CD4-positive, alpha-beta T cell treated with Interleukin-6 at 100 ng/mL for 8 hours (primary cell): ENCODE measurements at places on chromosomes 13 and 19.

DNA sequence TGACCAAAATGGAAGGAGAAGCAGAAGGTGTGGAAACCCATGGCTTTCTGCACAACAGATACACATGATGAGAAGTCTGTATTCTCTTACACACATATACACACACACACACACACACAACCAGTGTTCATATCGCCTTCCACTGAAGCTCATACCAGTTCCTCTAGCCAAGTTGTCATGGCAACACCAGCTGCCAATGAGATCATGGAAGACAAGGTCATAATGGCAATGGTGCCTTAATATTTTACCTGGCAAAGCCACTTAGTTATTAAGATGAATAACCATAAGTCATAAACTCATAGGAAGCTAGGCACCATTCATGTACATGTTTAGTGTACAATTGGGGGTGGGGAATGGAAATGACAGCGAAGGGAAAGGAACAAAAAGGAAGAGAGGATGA is 2.6 kb upstream of the DHRS12 start:
- DNase-seq: no peak

- DNase-seq: peak; percentile 20
These were observed 8.3 kb downstream of the IFNL3 start for GRCh38 chr19:39236527-39236926.

DNA sequence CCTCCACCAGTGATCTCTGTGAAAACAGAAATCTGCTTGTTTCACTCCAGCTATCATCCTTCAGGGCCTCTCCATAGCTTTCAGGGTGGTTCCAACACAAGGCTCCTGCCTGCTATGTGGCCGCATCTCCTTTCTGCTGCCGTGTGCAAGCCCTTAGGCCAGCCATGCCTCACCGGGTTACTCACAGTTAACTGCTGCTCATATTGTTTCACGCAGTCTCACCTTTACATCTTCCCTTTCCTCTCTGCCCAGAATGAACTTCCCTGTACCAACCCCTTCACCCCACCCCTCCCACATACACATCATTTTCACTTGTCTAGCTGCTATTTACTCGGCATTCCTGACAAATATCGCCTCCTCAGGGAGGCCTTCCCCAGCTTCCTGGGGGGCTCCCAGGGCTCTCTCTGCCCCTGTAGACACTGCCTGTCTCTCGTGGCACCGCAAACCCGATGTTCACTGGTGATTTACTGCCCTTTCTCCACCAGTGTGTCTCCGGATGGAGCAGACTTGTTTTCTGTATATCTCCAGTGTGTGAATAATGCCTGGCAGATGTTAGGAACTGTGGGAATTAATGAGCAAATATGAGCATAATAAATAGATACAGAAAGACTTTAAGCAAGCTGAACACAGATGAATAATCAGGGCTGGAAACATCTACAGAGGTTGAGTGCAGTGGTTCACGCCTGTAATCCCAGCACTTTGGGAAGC is 39.3 kb upstream of the GPR183 start:
- no peak for DNase-seq

GRCh38 chr19:52734331-52734892 is 432 bp downstream of the ZNF611 start:
- peak; percentile 4 for DNase-seq

GRCh38 chr13:52599037-52599847 is 43.0 kb upstream of the HNRNPA1L2 start:
- DNase-seq: no peak

DNA sequence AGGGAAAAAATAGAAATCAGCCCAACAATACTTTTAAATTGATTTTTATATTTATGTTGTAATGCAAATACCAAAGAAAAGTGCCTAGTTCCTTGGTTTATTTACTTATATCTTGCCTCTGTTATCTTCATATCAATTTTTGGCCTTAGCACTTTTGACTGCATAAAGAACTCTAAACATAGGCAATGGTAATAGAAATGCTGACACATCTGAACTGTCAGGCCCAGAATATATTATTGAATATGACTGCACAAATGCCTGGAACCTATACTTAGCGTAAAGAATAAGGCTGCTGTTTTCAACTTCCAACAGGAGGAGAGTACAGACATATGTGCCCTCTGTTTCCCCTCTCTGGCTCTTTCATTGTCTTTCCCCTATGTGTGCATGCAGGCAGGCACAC is 91.1 kb downstream of the DNAJC15 start:
- DNase-seq: no peak

- no peak for DNase-seq
These were observed 139.4 kb downstream of the HS6ST3 start for GRCh38 chr13:96229356-96229755.

DNA sequence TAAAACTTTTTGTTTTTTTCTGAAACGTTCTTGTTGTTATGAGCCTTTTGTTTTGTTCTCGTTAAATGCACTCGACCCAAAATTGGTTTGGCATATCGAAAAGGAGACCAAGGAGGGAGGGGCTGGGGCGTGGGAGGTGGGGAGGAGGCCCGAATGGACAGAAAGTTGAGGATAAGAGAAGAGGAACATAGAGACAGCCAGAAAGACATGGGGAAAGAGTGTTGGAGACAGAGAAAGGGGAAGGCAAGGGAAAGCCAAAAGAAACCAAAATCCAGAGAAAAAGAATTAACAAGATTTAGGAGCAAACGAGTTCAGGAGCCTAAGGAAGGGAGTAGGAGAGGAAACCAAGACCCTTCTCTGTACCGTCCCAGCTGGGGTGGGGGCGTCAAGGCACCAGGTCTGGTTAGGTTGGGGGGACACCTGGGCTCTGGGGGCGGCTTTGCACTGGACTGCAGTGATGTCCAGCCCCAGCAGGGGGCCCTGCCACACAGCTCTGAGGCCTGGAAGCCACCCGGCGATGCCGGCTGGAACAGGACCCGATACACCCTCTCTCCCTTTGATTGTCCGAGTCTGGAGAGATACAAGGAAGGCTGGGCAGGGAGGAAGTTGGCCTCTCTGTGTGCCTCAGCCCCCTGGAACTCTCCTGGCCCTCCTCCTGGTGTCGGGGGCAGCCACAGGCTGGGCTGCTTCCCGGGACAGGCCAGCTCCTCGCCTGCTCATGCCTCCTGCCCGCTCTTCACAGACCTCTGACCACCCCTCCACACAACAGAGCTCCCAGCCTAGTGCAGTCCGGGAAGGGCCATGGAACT is 11.6 kb upstream of the ASF1B start:
- DNase-seq: peak; percentile 49

DNA sequence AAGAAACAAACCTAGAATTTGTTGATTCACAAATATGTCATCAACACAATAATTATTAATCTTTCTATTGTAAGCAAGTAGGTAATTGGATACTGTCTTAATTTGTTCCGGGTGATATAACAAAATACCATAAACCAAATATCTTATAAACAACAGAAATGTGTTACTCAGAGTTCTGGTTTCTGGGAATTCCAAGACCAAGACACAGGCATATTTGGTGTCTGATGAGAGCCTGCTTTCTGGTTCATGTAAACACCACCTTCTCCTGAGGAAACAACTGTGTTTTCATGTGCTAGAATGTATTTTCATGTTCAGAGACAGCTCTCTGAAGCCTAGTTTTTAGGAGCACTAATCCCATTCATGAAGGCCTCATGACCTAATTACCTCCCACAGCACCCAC is 1819.5 kb downstream of the SLITRK5 start:
- no peak for DNase-seq

- DNase-seq: no peak
These were observed 7.4 kb downstream of the MED26 start for GRCh38 chr19:16620584-16620983.

DNA sequence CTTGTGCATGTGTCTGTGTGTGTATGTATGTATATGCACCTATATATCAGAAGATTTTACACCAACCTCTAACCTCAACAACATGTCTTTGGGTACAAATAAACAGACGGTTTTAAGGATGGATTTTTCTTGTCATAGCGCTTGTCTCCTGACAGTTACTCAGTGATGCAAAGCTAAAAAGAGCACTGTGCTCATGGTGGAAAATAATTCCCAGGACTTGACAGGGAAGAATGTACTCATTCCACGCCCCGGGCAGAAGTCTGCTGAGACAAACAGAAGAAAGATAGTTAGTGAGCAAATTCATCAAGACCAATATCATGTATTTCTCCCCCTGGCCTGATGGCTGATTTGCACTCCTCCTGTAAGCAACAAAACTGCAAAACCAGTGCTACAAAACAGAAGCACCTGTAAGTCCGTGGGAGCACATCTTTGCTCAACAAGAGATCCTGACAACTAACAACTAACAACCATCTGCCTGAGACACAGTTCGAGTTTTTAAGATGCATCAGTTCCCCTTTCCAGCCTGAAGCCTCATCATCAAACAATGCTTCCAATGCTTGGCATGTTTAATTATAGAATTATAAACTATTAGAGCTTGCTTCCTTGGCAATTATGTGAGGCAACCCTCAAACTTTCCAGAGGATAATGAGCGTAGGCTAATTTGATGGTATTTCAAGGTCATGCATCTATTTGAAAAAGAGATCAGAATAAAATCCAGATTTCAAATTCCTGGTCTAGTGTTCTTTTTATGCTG is 812.7 kb upstream of the MIR17HG start:
- no peak for DNase-seq

DNA sequence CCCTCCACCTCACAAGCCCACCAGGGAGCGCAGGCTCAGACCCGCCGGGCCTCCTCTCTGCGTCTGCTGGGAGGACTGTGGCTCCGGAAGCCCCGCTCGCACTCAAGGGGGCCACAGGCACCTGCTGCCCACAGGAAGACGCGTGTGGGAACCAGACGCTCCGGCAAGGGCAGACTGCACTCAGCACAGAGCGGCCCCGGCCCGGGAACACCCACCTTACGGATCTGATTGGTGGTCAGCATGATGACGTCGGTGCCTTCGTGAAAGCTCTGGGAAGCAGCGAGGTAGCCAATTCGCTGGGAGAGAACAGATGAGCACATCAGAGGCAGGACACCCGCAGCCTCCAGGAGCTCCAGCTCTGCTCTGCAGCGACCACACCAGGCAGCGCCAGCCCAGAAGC is 14.6 kb downstream of the AP3D1 start:
- no peak for DNase-seq

DNA sequence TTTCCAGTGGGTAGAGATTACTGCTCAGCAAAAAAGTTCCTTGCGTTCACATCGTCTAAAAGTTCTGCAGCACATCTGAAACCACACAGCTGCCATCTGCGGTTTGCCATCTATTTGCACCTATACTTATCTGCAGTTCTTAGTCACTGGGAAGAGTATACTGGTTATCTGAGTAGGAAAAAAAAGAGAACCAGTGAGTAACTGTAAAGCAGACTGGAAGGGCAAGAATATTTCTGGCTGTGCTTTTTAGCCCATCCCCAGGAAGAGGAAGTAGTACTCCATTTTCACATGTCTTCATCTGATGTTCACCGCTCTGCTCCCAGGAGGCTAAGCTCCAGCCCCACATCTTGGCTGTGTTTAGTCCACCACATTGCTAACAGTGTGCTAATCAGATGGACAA is 35.6 kb downstream of the EFNB2 start:
- no peak for DNase-seq

DNA sequence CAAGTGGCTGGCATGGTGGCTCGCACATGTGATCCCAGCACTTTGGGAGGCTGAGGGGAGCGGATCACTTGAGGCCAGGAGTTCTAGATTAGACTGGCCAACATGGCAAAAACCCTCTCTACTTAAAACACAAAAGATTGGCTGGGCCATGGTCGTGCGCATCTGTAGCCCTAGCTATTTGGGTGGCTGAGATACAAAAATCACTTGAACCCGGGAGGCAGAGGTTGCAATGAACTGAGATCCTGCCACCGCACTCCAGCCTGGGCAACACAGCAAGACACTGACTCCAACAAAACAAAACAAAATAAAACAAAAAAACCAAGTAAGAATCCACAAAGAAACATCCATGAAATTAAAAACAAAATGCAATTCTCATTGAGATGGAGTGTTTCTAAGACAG is 630.6 kb downstream of the UQCRFS1 start:
- no peak for DNase-seq

- DNase-seq: no peak
These were observed 5.0 kb upstream of the MTIF3 start for GRCh38 chr13:27455331-27455855.

DNA sequence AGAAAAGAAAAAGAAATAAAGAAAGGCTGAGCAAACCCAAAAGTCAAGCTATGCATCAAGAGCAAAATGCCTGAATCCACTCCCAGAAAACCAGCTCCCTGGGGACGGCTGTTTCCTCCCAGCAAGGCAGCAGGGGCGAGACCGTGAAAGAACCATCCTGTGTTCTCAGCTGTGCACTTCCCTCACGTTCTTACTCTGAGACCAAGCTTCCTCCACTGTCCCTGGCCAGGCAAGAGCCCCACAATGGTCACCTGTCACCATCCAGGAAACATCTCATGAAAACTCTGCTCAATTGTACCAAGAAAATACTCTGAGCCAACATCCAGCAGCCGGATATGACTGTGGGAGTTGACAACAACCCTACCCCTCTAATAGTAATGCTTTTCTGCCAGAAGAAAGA is 22.9 kb downstream of the RAB20 start:
- DNase-seq: no peak

- DNase-seq: no peak
These were observed 3.4 kb upstream of the WIZ start for GRCh38 chr19:15453091-15453578.

DNA sequence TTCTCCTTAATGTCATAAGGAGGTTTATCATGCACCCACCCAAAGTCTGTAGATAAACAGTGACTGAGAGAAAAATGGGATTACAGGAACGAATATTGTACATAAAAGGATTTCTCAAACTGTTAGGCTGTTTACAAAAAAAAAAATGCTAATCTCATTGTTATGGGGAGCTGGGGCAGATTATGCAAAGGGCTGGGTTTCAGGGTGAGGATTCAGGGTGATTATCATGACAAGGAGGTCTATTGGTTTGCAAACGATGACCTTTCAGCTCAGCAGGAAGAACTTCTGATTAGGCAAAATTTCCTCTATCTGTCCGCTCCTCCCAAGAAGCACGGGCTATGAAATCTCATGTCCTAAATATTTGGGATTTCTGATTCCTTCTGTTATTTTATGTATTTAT is 41.4 kb downstream of the NLRP12 start:
- DNase-seq: no peak

GRCh38 chr19:31100981-31101380 is 248.3 kb downstream of the TSHZ3 start:
- DNase-seq: no peak

DNA sequence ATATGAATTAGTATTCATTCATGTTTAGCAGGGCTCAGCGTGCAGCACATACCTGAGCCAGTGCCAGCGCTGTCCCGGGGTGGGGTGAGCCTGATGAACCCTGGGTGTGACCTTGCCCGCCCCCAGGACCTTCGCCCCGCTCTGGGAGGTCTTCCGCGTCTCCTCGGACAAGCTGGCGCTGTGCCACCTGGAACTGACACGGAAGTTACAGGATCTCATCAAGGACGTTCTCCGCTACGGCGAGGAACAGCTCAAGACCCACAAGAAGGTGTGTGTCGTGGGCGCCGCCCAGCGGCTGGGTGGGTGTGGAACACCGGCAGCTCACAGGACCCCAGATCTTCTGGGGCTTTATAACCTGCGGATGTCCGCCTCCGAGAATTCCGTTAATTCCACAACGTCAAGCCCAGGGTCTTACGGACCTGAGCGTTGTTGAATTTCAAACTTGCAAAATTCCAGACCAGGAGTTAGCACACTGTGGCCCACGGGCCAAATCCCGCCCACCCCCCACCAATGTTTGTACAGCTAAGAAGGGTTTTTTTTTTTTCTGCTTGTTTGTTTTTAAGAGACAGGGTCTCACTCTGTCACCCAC is 15.4 kb downstream of the FCHO1 start:
- DNase-seq: no peak
